T-cell (primary cell): ENCODE measurements at places on chromosomes 2 and 18.
A peak's percentile ranks its signal among the peaks of the same experiment; 100 is the strongest.

DNA sequence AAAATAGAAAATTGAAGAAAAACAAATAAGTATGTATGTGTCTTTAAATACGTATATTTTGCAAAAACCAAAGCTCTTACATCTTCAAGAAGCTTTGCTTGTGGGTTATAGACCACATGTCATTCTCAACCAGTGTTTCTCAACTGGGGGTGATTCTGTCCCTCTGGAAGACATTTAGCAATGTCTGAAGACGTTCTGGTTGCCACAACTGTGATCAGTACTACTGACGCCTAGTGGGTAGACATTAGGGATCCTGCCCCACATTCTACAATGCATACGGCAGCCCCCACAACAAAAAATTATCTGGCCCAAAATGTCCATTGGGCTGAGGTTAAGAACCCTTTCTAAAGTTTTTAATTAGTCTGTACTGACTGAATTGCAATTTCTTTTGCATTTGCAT is 48.4 kb downstream of the UNC50 start:
- no peak overlapping the region for H3K4me3 ChIP-seq
- peaks cover 22% of the 10 kb centered on the region for H3K36me3 ChIP-seq
- H3K4me1 ChIP-seq: peaks cover 33% of the 10 kb centered on the region
- DNase-seq: peak; percentile 52
- peak overlapping the region; percentile 92 for H3K27ac ChIP-seq

DNA sequence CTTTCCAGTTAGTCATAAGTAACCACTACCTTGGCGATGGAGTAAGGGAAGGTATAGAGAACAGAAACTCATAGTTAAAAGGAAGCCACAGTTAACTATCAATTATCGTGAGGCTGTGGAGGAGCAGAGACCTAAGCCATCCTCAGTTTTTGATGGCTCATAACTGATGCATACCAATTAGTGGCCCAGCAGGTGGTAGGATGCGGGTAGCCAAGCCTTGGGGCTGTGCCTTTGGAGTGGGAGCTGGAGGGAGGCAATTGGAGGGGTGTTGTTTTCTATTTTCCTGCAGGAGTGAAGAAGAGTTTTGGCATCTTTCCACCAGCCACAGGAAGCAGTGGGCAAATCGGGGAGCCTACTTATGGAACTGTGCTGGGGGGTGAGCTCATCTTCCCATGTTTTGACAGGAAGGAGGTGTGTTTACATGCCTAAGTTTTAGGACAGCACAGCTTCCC is 194.8 kb downstream of the TPGS2 start:
- H3K4me3 ChIP-seq: no peak overlapping the region
- H3K27ac ChIP-seq: no peak overlapping the region
- no peak for DNase-seq
- H3K27me3 ChIP-seq: no peaks in the 10 kb centered on the region
- no peaks in the 10 kb centered on the region for H3K4me1 ChIP-seq

DNA sequence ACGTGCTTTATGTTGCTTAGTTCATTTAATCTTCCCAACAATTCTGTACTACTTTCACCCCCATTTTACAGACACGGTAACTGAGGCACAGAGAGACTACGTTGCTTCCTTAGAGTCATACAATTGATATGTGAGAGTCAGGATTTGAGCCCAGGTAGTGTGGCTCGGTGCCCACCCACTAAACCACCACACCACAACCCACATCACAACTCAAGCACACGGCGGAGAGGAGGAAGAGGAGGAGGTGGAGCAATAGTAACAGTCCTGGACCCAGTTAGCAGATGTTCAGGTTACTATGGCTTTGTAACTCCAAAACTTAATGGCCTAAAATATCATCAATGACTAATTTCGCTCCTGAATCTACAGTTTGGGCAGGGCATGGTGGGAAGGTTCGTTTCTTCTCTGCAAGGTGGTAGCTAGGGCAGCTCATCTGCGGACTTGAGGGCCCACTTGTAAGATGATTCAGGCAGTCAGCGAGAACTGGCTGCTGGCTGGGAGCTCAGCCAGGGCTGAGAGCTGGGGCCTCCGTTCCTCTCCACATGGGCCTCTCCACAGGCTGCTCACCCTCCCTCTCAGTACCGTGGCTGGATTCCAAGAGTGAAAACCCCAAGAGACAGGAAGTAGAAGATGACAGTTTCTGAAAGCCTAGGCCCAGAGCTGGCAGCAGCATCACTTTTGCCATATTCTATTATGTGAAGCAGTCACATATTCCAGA is 167.1 kb downstream of the ZFP36L2 start:
- H3K4me3 ChIP-seq: peak overlapping the region; percentile 0
- peak; percentile 28 for DNase-seq
- H3K27me3 ChIP-seq: peaks cover 9% of the 10 kb centered on the region

GRCh38 chr2:209680596-209680995 is 91.0 kb upstream of the UNC80 start:
- H3K4me3 ChIP-seq: no peak overlapping the region
- DNase-seq: no peak
- H3K36me3 ChIP-seq: no peaks in the 10 kb centered on the region
- H3K4me1 ChIP-seq: no peaks in the 10 kb centered on the region
- no peaks in the 10 kb centered on the region for H3K27me3 ChIP-seq

- no peaks in the 10 kb centered on the region for H3K27me3 ChIP-seq
- H3K27ac ChIP-seq: no peak overlapping the region
- DNase-seq: no peak
These were observed 12.7 kb upstream of the SCN1A start for GRCh38 chr2:166140475-166140874.
